ENCODE measurements at places on chromosomes 13 and 19.

GRCh38 chr13:98054301-98054700 is 88.6 kb upstream of the FARP1 start:
- no peak for DNase-seq

DNA sequence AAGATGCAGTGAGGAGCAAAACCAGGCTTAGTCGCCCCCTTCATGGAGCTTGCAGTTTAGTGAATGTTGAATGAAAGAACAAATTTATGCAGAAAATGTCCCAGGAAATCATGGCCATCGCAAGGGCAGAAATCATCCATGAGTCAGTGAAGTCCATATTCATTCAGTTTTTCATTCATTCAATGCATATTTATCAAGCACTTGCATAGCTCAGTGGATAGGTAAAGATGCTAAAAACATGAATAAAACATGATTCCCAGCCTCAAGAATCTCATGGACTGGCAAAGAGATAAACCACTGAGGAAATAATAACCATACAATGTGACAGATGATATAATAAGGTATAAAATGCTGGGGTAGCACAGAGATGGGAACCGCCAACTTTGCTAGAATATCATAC is 58.8 kb downstream of the HSPH1 start:
- DNase-seq = no peak

- no peak for DNase-seq
Observed at GRCh38 chr19:5627395-5627904, 4.6 kb downstream of the SAFB start.

GRCh38 chr13:54165581-54166215 is 1137.1 kb downstream of the OLFM4 start:
- DNase-seq = no peak

GRCh38 chr13:92727118-92727517 is 499.5 kb upstream of the GPC6 start:
- DNase-seq = no peak

DNA sequence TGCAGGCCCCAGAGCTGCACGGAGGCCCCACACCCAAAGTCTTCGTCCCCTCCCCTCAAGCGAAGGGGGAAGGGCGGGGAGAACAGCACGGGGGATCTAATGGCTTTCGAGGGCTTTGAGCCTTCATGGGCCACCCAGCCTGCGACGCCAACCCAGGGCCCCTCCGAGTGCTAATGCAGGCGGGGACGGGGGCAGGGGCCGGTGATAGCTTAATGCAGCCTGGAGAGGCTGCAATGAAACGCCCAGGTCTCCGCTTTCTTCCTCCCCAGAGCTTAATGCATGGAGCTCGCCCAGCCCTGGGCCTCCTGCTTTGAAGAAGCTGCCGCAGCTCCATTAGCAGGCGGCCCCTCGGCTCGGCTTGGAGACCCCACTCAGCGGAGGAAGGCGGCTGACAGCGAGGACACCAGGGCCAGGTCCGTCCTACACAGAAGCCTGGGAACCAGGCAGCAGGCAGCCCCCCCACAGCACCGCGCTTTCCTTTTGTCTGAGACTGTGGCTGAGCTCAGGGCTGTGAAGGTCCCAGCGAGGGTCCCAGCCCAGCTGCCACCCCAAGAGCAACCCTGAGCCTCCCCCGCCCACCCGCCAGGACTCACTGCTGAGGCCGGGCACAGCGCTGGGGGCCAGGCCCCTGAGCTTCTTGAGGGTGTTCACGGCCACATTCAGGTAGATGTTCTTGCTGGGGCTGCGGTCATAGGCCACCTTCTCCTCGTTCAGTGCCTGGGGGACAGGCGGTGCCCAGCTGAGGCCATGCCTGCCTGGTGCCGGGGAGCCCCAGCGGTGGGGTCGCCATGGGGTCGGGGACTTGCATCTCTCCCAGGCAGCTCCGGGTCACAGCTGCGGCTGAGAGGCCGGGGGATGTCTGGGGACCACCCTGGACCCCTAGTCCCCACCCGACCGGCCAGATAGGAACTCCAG is 7.5 kb upstream of the ATP8B3 start:
- DNase-seq = no peak

- no peak for DNase-seq
Observed at GRCh38 chr19:17220207-17220758, 5.1 kb downstream of the USE1 start.

DNA sequence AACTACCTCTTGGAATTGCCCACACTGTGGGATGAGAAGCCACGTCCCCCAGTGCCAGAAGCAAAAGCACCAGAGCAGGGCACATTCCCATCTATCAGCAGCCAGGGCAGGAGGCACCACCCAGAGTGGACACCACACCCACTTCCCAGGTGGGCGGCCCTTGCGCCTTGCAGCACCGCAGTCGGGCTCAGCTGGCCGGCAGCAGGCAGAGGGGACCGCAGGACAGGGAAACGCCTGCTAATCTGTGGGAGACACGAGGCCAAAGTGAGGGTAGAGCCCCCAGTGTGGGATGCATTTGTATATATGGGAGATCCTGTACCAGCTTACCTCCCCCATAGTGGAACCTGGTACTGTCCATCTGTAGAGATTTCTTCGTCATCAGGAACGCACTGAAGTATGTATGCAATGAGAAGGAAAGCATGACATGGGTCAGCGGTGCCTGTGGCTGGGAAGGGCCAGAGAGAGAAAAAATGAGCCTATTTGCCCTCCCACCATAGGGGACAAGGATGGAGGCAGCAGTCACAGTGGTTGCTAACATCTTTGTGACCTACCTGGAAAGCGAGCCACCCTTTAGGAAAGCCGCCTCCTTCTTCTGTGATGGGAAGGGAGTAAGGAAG is 30.9 kb upstream of the NPAS1 start:
- DNase-seq = no peak

- DNase-seq = no peak
Observed at GRCh38 chr19:52227980-52228379, 38.1 kb downstream of the PPP2R1A start.

GRCh38 chr13:113171250-113172125 is 13.0 kb downstream of the PROZ start:
- no peak for DNase-seq

DNA sequence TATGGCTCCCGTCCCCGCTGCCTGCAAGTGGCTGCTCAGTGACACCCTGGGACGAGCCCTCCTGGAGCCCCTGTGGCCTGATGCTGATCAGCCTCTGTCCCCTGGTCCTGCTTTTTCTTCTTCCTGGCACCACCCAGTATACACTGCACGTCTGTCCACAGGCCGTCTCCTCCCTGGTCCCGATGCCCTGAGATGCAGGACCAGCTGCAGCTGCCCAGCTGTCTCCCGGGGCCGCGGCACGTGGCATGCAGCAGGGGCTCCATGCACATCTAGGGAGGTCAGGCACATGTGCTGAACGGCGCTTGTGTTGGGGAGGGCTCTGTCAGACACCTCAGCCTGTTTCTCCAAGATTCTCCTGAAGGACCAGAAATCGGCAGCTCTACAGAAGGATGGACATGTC is 30.2 kb downstream of the ZFR2 start:
- no peak for DNase-seq

DNA sequence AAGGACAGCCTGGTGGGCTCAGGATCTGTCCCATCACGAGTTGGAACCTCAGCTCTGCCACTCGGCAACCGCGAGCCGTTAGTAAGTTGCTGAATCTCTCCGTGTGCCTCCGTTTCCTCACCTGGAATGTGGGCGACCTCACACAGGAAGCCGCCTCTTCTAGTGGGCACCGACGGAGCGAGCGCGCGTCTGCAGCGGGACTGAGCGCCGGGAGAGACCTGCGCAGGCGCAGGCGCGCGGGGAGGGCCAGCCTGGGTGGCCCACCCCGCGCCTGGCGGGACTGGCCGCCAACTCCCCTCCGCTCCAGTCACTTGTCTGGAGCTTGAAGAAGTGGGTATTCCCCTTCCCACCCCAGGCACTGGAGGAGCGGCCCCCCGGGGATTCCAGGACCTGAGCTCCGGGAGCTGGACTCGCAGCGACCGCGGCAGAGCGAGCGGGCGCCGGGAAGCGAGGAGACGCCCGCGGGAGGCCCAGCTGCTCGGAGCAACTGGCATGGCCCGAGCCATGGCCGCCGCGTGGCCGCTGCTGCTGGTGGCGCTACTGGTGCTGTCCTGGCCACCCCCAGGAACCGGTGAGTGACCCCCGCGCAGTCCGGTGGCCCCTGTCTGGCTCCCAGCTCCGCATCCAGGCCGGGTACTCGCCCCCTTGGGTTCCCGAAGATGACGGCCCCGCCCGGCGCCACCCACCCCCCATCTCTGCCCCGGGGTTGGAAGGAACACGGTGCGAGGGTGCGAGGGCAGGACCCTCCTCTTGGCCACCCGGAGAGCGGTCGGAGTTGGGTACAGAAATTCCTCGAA is at the start of gene PVR:
TSS of gene PVR (plus strand) at position 306 of the 797 bp plus-strand sequence. CDS start at position 493, 187 bp downstream.
- DNase-seq = no peak

- no peak for DNase-seq
Observed at GRCh38 chr19:29663861-29664752, 1.2 kb upstream of the PLEKHF1 start.

DNA sequence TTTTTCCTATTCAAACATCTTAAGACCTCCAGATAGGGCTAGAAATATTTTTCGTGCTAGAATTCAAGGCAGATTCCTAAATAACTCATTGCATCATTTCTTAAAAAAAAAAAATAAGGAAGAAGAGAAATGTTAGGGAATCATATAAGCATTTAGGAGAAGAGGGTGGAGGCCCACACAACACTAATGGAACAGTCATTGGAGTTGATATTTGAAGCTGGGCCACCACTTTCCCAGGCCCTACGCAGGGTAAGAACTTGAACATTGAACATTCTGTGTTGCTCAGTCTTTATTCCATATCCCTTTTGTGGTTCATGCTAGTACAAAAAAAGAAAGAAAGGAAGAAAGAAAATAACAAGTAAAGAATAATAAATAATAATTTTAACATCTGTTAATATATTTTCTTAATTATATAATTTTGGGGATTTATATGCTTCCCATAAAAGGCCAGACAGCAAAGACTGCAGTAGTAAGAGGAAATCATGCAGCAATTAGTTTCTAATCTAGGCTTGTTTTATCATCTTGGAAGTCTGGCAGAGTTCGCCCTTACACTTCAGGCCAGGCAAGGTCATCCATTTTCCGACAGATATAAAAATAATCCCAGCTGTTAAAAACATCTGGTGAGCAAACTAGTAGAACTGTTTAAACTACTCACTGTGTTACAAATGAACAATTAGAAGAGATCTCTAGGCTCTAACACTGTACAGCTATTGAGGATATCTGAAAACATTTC is 127.7 kb downstream of the FRY start:
- DNase-seq = no peak

DNA sequence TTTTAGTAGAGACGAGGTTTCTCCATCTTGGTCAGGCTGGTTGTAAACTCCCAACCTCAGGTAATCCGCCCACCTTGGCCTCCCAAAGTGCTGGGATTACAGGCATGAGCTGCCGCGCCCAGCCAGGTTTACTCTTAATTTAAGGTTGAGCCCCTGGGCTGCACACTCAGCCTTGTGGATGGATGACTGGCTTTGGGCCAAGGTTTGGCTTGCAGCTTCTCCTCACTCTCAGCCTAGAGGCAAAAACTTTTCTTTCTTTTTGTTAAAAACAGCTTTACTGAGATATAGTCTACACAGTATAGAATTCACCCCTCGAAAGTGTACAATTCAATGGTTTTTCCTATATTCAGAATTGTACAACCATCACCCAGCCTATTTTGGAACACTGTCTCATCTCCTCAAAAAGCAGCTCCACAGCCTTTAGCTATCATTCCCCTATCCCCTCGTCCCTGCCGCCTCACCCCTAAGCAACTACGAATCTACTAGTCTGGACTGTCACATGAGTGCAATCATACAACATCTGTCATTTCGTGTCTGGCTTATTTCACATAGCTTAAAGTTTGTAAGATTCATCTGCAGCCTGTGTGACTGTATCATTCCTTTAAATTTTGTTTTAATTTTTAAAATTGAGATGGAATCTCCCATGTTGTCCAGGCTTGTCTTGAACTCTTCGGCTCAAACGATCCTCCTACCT is 14.5 kb upstream of the TSPAN16 start:
- no peak for DNase-seq

- DNase-seq = no peak
Observed at GRCh38 chr13:31213651-31214289, 14.0 kb downstream of the B3GLCT start.

- DNase-seq = no peak
Observed at GRCh38 chr19:52936151-52936953, 13.1 kb upstream of the ZNF888 start.

DNA sequence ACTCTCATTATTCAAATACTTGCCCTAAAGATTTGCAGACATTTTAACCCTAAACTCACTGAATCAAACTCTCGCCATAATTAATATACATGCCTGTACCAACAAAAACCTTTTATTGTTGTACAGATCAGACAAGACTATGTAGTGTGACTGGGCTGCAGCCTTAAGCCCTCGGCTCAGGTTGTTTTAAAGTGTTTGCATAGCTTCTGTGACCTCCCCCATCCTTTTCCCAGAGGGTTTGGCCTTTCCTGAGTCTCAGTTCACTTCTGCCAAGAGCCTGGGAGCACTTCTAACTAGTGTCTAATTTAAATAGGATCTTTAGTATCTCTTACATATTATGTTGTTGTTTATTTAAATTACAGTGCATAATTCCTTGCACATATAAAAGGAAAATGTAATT is 158.2 kb downstream of the HS6ST3 start:
- no peak for DNase-seq

GRCh38 chr19:53553865-53554791 is 16.2 kb downstream of the ZNF331 start:
- DNase-seq = no peak

DNA sequence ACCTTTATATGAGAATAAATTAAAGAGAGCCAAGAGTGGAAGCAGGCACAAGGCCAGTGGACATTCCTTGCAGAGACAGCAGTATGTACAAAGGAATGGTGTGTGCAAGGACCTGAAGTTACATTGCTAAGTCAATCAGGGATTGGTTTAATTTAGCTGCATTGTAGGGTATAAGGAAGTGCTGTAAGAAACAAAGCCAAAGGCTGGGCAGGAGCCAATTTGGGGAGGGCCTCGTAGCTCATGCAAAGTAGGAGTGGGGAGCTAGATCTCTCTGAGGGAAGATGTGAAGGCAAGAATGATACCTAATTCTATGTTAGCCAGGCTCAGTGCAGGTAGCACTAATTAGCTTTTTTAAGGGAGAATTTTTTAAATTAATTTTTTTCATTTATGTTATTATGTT is 76.7 kb downstream of the SLAIN1 start:
- no peak for DNase-seq

DNA sequence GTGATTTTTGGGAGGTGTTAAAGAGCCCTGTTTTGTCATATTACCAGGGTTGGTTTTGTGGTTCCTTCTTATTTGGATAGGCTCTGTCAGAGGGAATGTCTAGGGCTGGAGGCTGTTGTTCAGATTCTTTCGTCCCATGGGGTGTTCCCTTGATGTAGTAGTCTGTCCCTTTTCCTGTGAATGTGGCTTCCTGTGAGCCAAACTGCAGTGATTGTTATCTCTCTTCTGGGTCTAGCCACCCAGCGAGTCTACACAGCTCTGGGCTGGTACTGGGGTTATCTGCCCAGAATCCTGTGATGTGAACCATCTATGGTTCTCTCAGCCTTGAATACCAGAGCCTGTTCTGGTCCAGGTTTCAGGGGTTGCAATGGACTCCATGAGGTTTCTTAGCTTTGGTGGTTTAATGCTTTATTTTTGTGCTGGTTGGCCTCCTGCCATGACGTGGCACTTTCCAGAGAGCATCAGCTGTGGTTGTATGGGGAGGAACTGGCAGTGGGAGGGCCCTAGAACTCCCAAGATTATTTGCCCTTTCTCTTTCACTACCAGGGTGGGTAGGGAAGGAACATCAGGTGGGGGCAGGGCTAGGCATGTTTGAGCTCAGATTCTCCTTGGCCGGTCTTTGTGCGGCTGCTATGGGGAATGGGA is 78.8 kb downstream of the SPRY2 start:
- no peak for DNase-seq
